ENCODE measurements at places on chromosomes 4 and X.

DNA sequence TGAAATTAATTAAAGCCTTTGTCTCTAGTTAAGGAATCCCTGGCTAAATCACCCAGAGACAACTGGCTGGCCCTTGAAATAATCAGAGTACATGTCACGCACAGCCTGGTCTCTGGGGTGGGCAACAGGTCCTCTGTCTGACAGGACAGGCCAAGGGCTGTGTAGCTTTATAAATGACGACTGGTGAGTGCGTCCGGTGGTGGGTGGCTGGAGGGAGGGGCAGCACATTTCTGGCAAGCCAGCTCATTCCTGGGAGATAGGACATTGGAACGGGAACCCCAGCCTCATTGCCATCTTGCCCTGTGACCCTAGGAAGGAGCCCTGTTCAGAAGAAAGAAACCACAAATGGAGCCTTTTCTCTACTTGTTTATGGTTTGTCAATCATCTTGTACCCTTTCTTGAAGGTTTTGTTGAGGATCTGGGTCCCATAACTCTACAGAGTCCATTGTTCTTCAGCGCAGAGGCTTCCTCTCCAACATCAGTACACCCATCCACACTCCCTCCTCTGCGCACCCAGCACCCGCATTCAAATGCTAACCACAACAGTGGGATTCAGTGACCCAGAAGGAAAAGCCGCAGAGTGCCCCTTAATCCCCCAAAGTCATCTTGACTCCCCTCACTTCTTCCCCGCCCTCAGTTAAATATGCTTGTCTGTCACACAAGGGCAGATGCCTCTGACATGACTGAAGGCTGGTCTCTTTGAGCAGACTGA lies 368.1 kb downstream of the UNC5C start:
- no peak for DNase-seq

DNA sequence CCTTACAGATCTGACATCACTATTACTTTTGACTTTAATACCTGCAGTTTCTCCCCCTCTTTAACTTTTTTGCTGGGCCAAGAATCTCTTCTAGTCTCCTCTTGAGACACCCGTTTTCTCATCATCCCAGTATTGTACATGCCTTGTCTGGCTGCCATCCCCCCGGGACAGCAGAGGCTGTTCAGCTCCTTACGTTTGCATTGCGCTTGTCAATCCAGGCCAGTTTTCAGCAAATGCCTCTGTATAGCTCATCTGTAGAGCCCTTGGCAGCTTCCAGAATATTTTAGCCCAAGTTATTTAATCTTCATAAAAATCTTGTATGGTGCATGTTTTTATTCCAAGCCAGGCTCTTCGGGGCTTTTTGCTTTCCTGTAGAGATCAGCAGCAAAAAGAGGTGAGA lies 22.3 kb upstream of the HOPX start:
- DNase-seq, result no peak

DNA sequence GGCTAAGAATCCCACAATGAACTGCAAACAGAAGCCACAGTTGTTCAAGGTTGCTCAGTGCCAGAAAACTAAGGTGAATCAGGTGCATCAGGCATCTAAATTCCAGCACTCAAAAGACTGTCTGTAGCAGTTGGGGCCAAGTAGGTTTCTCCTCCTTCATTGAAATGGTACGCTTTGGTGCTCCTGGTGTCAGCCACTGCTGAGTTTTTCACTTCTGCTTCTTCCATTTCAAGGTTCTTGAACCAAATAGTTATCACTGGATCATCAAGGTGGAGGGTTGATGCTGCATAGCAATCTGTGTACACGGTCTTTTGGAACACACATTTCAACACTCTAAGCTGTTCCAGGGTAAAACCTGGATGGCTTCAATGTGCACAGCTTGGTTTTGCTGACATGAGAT lies 74.4 kb downstream of the TMA16 start:
- no peak for DNase-seq

- DNase-seq, result no peak
Measured at GRCh38 chrX:130184857-130185256, 13.1 kb downstream of the RAB33A start.

DNA sequence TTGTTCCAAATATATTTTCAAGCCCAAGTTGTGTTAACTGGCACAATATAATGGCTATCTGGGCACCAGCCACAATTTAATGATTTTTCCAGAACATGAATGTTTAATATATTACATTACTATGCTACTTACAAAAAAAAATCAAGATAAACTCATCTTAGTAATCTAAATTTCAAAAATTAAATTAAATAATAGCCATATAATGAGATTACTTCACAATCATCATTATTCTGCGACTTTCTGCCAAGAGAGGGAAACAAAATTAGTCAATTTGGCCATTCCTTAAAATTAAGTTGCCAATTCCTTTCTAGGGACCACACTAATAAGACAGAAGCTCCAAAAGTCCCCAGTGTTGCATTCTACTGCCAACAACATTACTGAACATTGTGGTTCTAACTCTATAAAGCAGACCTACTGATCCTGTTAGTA lies 7.5 kb downstream of the NEK1 start:
- DNase-seq, result no peak

DNA sequence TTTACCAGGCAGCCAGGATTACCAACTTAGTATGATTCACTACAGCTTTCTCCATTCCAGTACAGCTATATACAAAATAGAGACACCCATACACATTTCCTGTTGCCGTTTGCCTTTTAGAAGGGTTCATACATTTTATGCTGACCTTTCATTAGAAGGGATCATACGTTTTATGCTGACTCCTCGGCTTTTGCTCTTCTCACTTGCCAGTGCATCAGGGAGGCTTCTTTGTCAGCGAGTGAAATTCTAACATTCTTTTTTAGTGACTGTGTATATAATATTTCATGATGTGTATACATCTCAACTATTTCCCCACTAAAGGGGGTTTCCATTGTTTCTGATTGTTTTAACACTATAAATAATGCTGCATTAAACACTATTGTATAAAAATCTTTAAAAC lies 552.6 kb downstream of the TRIML1 start:
- no peak for DNase-seq

DNA sequence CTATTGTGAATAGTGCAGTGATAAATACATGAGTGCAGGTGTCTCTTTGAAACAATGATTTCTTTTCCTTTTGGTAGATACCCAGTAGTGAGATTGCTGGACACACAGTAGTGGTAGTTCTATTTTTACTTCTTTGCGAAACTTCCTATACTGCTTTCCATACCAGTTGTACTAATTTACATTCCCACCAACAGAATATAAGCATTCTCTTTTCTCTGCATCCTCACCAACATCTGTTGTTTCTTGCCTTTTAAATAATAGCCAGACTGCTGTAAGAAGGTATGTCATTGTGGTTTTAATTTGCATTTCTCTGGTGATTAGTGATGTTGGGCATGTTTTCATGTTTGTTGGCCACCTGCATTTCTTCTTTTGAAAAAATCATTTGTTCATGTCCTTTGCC lies 105.9 kb downstream of the COL4A6 start:
- DNase-seq, result no peak

DNA sequence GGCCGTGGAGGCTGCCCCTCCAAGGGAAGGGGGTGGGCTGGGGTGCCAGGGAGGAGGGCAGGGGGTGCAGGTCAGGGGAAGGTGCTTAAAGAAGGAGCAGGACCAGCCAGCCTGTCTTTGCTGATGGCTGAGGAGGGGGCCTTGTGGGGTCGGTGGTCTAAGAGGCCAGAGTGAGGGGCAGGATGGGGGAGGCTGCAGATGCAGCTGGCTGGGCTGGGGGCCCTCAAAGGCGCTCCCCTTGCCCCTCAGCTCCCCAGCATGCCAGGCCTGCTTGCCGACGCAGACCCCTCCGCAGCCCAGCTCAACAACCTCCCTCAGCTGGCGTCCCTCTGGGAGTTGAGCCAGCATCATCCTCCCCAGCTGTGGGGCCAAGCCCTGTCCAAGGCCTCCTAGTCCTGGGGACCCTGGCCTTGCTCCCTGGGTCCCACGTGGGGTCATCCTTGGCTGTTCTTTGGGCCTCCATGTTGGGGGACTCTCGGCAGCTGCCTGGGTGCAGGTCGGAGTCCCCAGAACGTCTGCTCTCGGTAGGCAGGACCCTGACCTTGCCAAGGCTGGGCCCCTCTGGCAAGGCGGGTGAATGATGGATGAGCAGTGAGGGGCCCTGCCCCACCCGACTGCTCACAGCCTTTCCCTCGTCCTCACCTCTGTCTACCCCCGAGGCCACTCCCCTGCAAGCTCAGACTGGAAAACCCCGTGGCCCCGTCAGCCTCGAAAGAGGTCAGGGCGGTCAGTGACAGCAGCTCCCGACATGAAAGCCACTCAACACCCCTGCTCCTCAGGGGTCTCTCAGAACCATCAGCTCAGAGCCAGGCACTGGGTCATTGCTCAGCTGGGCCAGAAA lies 119.4 kb downstream of the FAM53A start:
- DNase-seq, result no peak

GRCh38 chr4:17933126-17933525 lies 88.4 kb downstream of the LCORL start:
- DNase-seq, result no peak

DNA sequence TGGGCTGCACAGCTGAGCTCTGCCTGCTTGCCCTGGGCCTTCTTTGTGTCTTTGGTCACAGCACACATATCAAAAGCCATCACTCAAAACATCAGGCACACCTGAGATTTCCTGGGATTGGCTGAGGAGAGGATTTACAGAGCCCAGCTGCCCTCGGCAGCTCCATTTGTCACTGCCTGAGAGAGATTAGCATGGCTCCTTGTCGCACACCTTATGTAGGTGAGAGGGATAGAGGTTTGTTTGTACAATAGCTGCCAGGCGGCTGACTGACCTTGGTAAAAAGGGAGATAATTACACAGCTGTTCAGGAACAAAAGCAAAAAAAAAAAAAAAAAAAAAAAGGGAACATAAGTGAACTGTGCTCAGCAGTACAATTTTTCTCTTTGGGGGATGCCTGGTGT lies 63.2 kb downstream of the MGST2 start:
- DNase-seq, result no peak

DNA sequence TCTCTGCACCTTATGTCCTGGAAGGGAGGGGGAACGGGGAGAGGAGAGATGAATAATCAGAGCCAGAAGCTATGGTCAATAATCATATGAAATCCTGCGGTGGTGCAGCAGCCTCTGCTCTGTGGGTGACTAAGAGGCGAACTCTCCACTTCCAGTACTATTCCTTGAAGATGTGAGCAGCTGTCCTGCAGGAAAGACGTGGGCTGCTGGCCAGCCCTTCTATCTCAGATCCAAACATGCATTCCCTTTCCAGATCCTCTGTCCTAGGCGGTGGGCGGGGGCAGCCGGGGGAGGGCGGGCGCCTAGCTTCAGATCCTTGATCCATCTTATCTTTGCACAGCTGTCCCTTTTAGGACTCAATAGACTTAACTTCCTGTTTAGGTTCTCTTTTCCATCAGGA lies 34.5 kb downstream of the SPINK2 start:
- DNase-seq, result no peak

DNA sequence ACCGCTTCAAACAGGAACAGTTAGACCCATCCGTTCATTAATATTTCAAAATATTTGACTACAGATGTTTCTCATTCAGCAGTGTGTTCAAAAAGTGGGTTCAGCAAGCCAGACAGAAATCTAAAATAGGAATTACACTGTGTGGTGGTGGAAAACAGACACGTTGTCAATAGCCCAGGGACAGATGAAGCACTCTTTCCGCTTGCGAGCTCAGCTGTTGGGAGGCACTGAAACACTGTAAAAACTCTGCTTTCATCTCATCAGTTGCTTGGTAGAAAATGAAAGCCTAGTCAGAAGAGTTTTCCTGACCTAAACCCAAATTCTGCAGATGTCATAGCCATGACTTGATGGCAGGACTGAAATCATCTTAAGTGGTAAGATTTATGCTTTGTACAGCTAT lies 38.5 kb downstream of the LRP2BP start:
- no peak for DNase-seq

DNA sequence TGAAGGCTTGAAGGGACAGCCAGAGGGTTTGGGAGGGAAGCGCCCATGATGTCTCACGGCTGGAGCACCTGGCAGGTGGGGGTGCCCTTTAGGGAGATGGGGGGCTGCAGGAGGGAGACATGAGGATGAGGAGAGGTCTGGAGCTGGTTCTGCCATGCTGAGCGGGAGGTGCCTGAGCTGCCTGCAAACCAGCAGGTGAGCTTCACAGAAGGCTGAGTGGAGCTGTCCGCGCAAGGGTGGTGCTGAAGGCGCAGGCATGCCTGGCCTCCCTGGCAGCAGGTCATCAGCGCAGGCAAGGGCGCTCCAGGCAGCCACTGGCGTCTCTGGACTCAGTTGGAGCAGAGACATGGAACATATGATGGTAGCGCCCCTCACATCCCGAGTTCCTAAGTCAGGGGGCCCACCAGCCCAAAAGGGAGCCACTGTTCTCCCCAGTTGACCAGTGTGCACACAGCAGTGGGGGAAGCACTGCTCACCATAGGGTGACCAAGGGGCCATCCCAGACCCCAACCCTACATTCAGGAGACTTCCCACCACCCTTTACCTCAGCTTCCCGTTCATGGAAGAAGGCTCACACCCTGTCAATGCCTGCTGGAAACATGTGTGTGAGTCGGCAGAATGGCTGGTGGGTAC lies 25.8 kb downstream of the ADRA2C start:
- DNase-seq, result no peak

DNA sequence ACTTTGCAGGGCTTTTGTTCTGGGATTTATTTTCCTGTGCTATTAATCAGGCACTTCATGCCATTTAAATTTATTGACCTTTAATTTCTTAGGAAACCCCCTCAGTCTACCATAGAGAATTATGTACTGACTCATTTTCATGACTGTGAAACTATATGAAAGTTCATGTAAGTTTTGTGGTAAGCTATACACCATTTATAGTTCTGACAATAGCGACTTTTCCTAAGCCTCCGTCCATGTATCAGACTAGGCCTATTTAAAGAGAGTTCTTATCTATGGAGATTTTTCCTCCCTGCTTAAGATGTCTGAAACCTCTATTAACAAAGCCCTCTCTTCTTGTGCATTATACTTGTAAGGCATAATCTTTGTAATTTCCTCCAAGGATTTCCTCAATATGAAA lies 111.6 kb downstream of the AFF2 start:
- DNase-seq, result no peak

DNA sequence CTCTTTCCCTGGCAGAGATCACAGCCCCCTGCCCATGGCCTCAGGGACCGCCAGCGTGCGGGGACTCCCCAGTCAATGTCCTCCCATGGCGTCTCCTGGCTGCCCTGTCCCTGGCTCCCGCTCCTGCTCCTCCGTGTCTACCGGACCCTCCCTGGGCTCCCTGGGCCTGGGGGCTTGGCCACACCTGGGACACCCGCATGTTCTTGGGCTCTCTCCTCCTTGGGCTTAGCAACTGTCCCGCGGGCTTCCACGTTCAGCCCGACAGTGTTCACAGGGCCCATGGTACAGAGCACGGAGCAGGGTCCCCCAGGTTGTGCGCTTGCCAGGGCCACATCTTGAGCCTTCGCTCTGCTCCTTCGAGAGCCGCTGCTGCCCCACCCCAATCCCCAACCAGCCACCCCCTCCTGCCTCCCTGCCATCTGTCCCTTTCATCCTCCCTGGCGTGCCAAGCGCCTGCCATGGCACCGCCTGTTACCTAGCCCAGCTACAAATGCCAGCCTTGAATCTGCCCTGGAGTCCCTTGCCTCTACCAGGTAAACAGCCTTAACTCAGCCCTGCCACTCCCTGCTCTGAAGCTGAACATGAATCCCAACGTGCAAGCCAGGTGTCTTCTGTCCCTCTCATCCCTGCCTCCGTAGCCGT lies 3.9 kb downstream of the AVPR2 start:
- no peak for DNase-seq

Data from CD4-positive, alpha-beta T cell treated with Interleukin-15 for 4 hours (primary cell).